ENCODE measurements at places on chromosomes 1 and 21.

GRCh38 chr21:38824124-38824822 lies 18.5 kb downstream of the ETS2 start:
- no peak for DNase-seq

DNA sequence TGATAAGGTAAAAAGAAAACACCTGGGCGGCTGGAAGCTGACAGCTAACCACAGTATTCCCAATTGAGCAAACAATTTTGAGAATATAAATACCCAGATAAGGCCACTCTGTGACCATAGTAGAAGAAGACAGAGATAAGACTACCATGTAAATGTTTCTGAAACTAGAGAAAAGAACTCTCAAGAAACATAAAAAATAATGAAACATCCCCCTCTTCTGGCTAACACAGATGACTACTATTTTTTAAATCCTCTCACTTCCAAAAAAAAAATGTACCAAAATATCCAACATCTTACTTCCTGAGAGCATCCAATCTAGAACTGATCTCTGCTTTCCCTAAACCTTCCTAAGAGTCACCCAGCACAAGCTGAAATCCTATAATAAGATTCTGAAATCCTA lies 125.9 kb downstream of the HFM1 start:
- DNase-seq, result no peak

DNA sequence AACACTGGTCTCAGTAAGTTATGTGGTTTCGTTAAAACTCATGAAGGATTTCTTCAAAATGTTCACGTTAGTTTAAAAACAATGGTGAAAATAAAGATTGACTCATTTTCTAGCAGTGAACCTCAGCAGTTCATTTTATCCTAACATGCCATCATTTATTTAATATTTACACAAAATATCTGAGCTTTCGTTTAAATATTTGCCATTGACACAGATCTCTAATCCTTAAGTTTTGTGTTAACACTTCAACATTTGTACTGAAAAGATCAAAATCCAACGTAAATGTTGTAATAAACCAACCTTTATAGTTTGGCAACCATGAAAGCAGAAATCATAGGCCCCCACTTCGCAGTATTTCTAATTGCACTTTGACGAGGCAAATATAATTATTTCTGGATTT lies 1129.5 kb downstream of the PLA2G4A start:
- no peak for DNase-seq

DNA sequence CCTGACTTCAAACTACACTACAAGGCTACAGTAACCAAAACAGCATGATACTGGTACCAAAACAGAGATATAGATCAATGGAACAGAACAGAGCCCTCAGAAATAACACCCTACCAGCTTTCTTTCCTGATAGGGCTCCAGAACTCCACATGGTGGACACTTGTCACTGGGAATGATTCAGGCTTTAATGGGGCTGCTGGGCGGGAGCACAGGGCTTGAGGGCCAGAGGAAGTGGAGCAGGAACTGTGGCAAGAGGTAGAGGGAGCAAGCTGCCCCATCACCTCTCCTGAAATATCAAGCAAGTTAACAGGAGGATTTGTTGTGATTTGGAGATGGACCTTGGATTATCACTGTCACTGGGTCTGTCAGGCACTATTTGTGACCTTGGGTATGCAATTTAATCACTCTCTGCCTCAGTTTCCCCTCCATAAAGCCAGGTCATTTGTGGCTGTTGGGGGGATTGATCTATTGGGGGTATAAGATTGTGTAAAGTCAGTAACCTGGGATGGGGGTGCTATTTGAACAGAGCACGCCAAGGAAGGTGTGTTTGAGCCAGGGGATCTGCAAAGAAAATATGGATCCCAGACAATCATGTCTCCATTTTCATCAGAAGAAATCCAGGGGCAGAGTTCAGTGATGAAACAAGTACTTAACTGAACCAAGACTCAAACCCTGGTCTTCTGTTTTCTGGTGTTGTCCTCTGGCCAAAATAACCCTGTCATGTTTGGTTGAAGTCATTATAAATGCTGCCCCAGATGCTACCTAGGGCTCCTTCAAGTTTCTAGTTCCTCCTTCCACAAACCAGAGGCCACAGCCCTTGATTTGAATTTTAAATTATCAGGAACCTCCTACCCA lies 25.2 kb downstream of the ETS2 start:
- DNase-seq, result no peak

DNA sequence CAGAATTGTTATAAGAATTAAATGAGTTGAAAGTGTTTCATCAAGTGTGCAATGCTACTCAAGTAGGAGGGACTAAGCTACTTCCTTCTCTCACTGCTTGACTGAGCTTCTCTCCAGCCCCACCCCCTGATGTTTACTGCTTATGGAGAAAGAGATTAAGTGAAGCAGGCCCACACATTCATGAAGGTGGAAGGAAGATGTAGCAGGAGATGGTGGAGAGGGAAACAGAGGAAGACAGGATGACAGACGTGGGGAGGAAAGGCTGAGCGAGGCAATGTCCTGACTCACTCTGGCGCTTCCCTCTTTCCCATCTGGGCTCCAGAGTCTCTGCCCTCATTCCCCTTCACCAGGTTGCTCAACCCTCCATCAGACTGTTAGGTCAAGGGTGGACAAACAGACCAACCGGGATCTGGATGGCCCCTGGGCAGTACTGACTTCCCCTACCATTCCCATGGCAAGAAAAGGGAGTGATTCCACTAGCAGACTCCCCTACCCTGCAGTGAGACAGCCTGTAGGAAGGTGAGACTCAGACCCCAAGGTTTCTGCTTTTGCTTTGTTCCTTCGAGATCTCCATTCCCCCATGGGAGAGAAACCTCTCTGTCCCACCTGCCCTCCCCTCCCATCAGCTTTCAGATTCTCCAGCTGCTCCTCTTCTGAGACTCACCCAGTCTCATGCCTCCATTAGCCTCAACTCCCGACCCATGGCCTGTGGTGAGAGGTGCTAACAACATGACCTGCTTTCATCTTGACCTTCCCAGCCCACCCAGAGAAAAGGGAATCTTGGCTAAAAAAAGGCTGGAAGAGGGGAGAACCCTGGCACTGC lies 3.1 kb upstream of the ARHGEF2 start:
- no peak for DNase-seq

GRCh38 chr1:173020138-173020750 lies 30.5 kb downstream of the TNFSF18 start:
- DNase-seq, result no peak

DNA sequence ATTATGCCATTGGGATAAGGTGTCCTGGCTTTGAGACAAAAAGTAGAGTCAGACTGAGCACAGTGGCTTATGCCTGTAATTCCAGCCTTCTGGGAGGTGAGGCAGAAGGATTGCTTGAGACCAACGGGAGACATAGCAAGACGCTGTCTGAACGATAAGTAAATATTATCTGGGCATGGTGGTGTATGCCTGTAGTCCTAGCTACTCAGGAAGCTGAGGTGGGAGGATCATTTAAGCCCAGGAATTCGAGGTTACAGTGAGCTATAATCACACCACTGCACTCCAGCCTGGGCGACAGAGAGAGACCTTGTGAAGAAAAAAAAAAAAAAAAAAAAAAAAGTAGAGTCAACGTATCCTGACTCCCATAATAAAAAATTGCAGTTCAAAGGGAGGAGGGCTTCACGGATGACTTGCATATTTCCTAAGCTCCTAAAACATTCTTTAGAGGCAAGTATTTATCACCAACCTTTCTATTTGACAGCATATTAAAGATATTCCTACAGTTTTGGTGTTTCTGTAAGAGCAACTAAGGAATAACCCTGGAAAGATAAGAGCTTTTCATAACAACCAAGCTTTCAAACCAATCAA lies 141.2 kb downstream of the SLC44A5 start:
- DNase-seq, result no peak

- no peak for DNase-seq
These were observed 2.8 kb downstream of the MRTO4 start for GRCh38 chr1:19254416-19254815.

GRCh38 chr1:117970252-117970651 lies 40.7 kb downstream of the WDR3 start:
- peak; percentile 12 for DNase-seq

DNA sequence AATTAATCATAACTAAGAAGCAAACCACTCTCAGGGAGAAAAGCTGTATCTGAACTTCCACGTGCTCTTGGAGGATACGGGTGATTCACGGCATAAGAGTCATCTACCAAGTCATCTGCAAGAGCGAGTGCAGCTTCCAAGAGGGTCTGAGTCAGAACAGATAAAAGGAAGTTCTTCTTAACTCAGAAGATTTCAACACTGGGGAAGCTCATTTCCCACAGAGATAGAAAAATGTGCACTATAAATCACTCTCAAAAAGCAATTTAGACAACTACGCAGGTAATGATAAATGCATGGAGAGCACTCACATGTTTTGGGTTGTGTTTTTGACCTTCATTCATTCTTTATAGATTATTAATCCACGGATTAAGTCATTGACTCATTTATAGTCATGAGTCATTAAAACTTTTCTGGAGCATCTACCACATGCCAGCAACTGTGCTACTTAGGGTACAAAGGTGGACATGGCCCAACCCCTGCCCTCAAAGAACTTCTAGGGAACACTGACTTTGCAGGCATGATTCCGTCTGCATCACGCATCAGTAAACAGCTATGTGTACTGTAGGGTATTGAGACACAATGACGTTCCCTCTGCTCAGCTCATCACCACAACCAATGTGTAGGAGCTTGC lies 20.8 kb downstream of the KCNJ15 start:
- no peak for DNase-seq

GRCh38 chr1:13702425-13703127 lies 2.6 kb downstream of the PRDM2 start:
- DNase-seq, result no peak

DNA sequence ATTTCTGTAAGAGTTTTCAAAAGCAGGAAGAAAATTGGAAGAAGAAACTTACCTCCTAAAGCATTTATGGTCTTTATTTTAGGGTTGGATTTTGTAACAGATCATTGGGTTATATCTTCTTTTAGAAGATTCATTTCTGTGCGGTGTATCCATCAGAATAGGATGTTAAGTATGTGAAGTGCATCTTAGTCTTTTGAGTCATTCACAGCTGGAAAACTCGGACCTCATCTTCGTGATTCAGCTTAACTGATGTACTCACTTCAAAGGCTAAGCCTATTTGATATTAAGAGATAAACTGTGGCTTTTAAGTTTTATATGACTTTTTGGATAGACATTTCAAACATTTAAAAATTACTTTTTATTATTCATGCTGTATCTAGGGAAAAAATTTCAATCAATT lies 56.3 kb downstream of the GIPC2 start:
- no peak for DNase-seq

DNA sequence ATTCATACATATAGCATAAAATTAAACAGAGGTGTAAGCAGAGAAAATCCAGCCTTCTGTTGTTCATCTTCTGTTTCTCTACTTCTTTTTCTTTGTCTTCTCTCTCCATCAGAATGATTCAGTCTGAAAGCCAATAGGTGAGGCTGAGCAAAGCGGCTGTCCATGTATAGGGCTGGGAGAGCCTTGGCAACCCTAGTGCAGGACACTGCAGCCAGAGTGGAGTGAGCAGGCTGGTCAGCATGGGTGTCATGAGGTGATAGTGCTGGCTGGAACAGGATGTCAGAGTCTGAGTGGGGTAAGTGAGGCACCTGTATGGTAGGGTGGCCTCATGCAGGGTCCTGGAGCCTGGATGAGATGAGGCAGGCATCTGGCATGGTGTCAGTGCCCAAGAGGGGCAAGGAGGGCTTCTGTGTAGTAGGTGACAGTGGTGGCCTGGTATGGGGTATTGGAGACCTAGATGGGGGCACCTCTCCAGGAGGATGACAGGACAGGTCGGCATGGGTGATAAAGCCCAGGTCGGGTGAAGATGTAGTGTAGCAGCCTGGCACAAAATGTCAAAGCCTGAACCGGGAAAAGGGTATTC lies 45.5 kb upstream of the GTF2B start:
- no peak for DNase-seq

GRCh38 chr1:212470059-212470458 lies 37.3 kb downstream of the NENF start:
- DNase-seq, result no peak

- DNase-seq, result no peak
These were observed 115.0 kb downstream of the TMEM53 start for GRCh38 chr1:44559330-44559729.

DNA sequence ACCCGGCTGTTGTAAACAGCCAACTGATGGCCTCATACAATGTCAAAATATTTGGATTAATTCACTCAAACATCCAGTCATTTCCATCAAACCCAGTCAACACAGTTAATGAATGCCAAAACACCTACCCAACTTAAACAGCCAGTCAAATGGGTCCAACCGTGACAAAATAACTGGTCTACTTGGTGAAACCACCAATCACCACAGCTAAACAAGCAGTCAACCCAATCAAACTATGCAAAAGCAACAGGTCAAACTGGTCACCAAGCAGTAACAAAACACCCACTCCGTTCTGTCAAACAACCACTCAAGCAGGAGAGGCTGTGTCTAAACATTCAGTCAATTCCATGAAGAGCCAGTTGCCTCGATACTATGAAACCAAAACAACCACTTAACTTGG lies 119.2 kb downstream of the FOXD2 start:
- DNase-seq, result no peak

DNA sequence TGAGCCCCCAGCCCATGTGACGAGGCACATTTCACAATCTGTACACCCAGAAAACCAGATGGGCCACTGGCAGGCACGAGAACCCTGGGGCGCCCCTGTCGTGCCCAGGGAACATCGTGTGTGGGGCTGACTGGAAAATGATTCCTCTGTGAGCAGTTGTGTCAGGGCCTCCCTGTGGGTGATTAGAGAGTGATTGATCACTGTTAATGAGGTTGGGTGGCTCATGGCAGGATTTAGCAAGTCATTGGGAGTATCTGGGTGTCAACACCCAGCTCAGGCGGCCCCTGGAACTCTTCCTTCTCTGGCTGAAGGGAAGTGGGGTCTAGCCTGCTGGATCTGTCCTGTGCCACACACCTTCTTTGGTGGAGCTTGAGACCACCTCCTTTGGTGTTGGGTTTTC lies 5.7 kb downstream of the GRHL3 start:
- DNase-seq, result no peak

GRCh38 chr1:215825056-215825455 lies 258.0 kb downstream of the KCTD3 start:
- no peak for DNase-seq

GRCh38 chr1:187961895-187962294 lies 1133.1 kb downstream of the PLA2G4A start:
- no peak for DNase-seq

- no peak for DNase-seq
These were observed 153.9 kb downstream of the GALNT2 start for GRCh38 chr1:230220907-230221306.

- no peak for DNase-seq
These were observed 60.1 kb upstream of the CYP2J2 start for GRCh38 chr1:59986516-59987310.

DNA sequence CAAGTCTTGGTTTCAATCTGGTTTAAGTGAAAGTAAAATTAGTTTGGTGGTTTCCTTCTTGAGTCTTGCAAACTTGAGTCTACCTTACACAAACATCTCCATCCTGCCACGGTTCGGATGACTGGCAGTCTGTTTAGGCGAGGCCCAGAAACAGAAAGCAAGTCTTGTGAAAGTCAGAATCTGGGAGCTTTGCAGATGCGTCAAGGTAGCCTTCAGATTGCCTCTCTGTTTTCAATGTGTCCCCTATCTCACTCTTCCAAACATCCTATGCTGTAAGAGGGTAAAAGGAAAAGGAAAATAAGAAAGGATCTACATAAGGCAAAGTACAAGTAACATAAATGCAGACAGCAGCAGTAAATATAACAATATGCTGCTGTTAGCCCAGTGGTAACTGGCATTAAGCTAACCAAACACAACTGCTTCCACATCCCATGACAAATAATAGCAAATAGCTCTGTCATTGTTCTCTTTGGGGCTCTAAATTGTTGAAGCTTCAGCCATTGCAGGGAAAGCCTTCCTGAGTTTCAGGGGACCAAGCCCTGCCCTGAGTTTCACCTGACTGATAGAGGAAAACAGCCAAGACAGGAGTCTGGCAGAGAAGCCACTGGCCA lies 26.2 kb upstream of the C1orf105 start:
- DNase-seq, result no peak

All from NCI-H1092 (cell line).